ENCODE measurements at places on chromosomes 11 and 22.

DNA sequence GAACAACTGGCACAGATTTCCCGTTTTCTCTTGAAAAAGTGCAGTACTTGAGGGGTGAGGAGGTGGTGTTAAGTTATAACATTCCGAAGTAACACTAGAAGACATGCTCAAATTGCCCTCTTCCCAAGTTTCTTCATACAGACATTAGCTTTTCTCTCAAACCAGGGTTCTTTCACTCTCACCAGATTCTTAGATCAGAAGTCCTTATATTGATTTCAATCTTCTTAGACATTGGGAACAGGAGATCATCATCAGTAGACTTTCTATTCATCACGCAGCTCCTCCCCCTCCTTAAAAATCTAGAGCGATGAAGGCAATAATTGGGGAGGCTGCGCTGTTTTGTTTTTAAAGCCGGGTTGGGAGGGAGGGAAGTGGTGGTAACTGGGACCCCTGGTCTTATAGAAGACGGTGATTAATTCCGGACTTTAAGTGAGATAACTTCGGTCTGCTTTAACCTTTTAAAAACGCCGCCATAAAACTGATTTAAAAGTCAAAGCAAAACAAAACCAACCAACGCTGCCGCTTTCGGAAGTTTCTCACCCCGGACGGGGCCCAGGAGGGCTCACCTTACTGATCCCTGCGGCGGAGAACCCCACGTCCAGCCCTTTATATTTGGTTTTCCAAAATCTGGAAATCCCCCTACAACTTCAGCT is 665 bp downstream of the USP28 start:
- peak; percentile 32 for DNase-seq

DNA sequence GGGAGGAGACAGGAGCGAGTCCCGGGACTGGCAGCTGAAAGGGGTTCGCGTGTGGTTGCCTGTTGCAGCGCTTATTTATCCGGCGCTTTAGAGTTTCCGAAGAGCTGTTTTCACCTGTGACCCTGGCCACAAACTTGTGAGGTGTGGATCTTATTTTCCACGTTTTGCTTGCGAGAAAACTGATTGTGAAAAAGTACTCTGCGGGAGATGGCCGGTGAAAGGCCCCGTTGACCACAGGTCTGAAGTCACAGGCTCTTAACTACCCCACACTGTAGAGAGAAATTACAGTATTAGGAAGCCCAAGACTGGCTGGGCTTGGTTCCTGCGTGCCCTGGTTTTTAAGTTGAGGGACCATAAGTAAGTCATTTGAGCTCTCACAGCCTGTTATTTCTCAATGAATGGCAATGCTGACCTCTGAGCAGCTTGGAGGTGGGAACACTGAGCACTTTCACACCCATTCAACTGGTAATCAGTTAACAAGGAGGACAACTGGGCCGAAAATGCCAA is 379 bp upstream of the RAB38 start:
- peak; percentile 46 for DNase-seq

DNA sequence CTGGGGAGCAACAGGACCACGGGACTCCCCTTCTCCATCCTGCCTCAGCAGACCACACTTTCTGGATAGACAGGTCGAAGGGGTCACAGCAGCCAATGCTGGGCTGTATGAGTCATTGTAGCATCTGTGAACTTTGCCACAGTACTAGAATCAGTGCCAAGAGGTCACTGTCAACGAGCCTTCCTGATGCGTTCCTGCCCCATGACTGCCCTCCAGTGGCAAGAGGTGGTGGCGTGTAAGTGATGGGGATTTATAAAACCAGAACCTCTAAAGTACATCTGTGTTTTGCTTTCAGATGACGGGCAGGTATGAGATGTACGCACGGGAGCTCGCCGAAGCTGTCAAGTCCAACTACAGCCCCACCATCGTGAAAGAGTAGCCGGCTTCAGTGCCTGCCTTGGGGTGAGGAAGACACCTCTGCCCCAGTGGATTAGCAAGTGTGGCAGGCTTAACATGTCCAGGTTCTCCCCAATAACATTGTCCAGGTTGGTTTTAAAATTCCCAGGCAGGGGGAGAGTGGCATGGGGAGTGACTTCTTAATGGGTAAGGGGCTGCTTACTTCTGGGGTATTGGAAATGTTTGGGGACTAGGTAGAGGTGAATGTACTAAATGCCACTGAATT is 29.4 kb downstream of the GUCD1 start:
- peak; percentile 92 for DNase-seq

GRCh38 chr11:110305169-110306018 is 9.0 kb upstream of the RDX start:
- no peak for DNase-seq

GRCh38 chr11:66373265-66373664 is 1.7 kb upstream of the SLC29A2 start:
- no peak for DNase-seq

DNA sequence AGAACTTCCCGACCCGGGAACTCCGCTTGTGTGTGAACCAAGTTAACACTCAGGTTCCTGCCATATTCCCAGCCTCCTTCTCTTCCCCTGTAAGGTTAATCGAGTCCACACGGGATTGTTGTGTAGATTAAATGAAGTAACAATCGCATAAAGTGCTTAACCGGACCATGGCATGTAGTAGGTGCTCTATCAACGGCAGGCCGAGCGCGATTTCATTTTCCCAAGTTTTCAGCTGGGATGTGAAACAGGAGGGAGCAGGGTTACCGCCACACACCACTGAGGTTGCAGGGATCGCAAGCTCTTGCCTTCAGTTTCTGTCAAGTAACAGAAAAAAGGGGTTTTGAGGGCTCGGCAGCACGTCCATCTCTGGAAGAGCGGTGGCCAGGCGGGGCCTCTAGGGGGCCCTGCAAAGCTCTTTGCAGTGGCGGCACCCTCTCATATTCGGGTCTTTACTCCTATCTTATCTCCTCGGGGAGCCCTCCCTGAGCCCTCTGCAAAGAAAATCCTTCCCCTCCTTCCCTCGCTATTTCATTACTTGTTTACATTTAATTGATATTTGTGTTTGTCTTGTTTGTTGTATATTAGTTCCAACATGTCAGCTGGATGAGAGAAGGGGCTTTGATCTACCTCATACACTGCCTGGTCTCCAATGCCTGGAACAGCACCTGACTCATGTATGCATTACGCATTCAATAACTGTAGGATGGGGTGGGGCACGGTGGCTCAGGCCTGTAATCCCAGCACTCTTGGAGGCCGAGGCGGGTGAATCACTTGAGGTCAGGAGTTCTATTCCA is 816 bp upstream of the PLEKHA7 start:
- peak; percentile 67 for DNase-seq

DNA sequence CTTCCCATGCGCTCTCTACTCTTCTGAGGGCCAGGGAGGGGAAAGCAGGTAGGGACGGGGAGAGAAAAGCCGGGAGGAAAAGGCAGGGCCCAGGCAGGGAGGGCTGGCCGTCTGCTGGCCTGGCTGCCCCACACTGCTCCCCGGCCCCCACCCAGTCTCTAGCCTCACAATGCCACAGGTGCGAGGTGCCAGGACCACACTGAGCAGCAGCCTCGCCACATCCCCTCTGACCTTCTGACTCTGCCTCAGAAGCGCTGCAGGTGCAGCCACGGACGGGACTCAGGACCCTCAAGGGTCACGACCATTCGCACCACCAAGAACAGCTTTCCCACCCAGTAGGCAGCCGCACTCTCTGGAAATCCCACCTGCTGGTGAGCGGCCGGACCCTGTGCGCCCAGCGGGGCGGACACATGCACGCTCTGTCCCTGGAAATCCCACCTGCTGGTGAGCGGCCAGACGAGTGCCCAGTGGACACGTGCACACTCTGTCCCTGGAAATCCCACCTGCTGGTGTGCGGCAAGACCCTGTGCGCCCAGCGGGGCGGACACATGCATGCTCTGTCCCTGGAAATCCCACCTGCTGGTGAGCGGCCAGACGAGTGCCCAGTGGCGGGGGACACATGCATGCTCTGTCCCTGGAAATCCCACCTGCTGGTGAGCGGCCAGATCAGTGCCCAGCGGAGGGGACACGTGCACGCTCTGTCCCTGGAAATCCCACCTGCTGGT is 20.1 kb downstream of the TOLLIP start:
- DNase-seq, result no peak

- peak; percentile 91 for DNase-seq
Measured at GRCh38 chr22:19429950-19430889, 1.3 kb downstream of the HIRA start.

GRCh38 chr11:61516675-61517572 is 8.4 kb downstream of the LRRC10B start:
- peak; percentile 57 for DNase-seq

DNA sequence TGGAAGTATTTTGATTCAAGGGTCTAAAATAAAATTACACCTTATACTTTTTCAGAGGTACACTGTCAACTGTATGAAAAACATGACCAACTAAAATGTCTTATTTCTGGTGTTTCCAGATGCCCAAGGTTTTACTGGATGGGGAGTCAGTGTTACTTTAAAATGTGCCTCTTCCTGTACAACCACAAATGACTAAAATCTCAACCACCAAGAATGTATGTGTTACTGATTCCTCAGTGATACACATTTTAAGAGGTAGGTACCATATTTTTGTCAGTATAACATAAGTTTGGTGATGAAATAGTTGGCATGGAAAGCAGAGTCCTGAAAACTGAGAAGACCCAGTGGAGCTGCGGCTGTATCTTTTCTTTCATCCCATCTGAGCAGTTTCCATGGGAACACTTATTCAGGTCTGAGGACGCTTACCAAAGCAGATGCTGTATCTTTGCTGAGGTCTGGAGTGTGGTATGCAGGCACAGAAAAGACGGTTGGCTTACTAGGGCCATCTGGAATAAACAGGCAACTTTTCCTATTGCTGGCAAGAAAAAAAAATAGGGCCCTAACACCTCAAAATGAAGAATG is 21.2 kb upstream of the TP53AIP1 start:
- no peak for DNase-seq

- no peak for DNase-seq
Measured at GRCh38 chr22:21921729-21922128, 30.9 kb downstream of the PPM1F start.

- no peak for DNase-seq
Measured at GRCh38 chr11:122627745-122628144, 27.8 kb upstream of the UBASH3B start.

- no peak for DNase-seq
Measured at GRCh38 chr22:22397292-22397870, 111.2 kb downstream of the ZNF280B start.

DNA sequence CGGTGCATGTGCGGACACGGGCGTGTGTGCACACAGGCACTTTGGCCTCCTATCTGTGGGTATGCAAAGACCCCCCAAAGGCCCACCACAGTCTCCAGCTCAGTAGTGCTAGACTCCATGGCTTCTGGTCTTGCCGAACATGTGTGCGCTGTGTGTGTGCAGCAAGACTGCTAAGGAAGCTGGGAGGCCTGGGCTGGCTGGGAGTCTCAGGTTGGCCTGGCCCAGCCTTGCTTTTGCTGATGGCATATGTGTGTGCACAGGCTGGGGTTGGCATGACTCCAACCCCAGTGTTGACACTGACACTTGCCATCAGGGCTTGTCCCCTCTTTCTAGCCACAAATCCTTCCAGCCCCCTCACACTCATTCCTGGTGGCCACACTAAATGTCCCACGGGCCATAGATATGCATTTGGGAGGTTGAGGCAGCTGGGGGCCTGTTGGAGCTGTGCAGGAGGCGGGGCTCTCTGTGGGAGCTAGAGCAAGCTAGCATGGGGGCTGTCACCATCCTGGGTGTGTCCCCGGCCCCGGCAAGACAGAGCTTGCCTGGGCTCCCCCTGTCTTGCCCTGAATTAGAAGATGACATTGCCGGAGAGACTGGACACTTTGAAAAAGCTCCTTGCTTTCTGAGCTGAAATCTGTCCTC is 60.9 kb upstream of the NECTIN1 start:
- DNase-seq, result peak; percentile 49

DNA sequence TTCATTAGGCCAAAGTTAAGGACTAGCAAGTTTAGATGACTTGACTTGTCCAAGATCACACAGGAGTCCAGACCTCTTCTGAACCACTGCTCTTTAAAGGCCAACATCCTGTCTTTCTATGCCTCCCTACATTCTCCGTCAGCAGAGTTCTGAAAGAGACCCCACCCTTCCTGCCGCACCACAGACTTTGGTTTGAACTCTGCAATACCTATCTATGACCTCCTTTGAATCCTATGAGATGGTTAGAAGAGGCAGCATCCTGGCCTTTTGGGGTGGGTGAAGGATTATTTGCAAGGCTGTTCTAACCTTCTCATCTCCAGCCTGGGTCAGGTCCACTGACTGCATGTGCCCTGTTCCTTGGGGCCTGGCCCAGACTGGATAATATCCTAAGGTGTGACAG is 4.3 kb upstream of the RRM1 start:
- no peak for DNase-seq

- DNase-seq, result no peak
Measured at GRCh38 chr11:73343076-73343873, 32.9 kb upstream of the RELT start.

DNA sequence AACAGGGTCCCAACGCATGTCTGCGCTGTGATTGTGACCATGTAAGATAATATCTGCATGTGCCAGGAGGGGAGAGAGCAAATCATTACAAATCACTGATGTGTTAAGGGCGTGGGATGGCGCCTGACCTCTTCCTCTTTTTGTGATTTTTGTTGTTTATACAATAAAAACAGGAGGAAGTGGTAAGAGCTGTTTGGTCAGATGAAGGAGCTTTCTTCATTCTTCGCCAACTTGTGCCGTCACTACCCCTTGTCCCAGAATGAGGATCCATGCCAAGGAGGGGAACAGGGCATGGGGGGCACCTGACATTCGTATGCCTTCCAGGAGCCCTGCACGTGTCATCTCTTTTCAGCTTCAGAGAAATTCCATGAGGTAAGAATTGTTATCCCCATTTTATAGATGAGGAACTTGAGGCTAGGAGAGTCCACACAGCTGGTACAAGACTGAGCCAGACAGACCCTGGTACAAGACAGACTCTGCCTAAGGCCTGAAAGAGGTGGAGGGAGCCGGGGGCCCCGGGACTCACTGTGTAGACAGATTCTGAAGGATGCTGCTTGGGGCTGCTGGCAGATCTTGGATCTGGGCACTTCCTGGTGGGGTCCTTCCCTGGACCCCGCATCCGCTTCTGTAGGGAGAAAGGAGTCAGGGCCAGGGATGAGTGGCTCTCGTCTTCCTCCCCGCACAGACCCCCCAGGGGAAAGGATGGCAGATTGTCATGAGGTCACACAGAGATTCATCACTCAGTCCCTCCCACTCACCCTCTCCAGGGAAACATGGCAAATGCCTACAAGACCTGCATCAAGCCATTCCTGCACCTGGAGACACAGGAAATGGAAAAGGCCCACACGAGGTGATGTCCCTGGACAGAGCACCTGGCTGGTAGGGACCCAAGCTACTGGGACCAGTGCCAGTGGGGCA is 34.6 kb downstream of the NFAM1 start:
- peak; percentile 68 for DNase-seq

GRCh38 chr11:27388001-27388400 is 25.0 kb upstream of the CCDC34 start:
- DNase-seq, result peak; percentile 85

All from hematopoietic multipotent progenitor cell treated with erythropoietin and hydrocortisone succinate and interleukin-3 and kit ligand, for 6 days (in vitro differentiated cells).